ENCODE measurements at places on chromosomes 2 and 18. TPM values are rescaled to one million over a fixed set of nuclear protein-coding genes. Genes with fewer than 3 reads are reported as not detected.

DNA sequence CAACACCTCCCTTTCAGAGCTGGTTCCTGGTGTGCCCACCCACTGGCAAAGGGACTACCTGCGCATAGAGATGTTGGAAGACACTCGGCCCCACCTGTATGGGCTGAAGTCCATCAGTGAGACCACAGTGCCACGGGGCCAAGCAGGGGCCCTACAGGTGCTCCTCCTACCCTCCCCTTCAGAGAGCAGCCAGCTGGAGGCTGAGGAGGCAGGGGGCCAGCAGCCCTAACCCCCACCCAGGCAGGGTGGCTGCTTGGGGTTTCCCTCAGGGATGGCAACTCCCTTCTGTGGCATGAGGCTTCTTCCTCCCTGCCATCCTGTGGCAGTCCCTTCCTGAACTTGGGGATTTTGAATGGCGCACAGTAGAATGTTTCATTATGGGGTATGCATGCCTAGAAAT is 125.3 kb downstream of the NCK2 start:
- H3K36me3 ChIP-seq = no peaks in the 10 kb centered on the region
- H3K27ac ChIP-seq = no peak overlapping the region
- no peaks in the 10 kb centered on the region for H3K27me3 ChIP-seq
- H3K4me3 ChIP-seq = no peak overlapping the region
- H3K4me1 ChIP-seq = no peaks in the 10 kb centered on the region

GRCh38 chr2:62947403-62947802 is 103.2 kb upstream of the OTX1 start:
- no peaks in the 10 kb centered on the region for H3K4me1 ChIP-seq
- no peaks in the 10 kb centered on the region for H3K36me3 ChIP-seq
- H3K4me3 ChIP-seq = no peak overlapping the region
- no peaks in the 10 kb centered on the region for H3K27me3 ChIP-seq
- H3K27ac ChIP-seq = no peak overlapping the region

- no peaks in the 10 kb centered on the region for H3K27me3 ChIP-seq
- no peak overlapping the region for H3K4me3 ChIP-seq
- H3K27ac ChIP-seq = no peak overlapping the region
- H3K36me3 ChIP-seq = no peaks in the 10 kb centered on the region
- DNase-seq = no peak
- no peaks in the 10 kb centered on the region for H3K4me1 ChIP-seq
These were observed 253.4 kb downstream of the TMX3 start for GRCh38 chr18:68461481-68462018.

GRCh38 chr2:2735041-2735440 is 404.0 kb upstream of the MYT1L start:
- no peaks in the 10 kb centered on the region for H3K4me1 ChIP-seq
- no peaks in the 10 kb centered on the region for H3K27me3 ChIP-seq
- no peak overlapping the region for H3K27ac ChIP-seq
- H3K36me3 ChIP-seq = no peaks in the 10 kb centered on the region
- DNase-seq = no peak

- no peaks in the 10 kb centered on the region for H3K27me3 ChIP-seq
- H3K27ac ChIP-seq = no peak overlapping the region
- no peaks in the 10 kb centered on the region for H3K36me3 ChIP-seq
- no peak for DNase-seq
- H3K4me3 ChIP-seq = no peak overlapping the region
These were observed 78.8 kb upstream of the TTN start for GRCh38 chr2:178886006-178886405.

DNA sequence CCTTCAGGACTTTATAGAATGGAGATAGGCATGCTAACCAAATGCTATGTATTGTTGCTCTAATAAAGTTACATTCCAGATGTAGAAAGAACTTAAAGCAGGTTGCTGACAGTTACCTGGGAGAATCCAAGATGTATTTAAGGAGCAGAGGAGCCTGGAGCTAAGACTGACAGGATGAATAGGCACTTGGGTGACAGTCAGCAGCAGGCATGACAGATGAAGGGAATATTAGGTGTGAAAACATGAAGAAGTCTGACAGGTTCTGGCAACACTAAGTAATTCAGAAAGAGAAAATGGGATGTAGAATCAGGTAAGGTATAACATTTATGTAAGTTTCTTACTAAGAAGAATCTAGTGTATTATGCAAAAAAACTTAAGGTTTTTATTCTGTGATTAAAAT is 232.0 kb downstream of the DSC3 start:
- H3K27me3 ChIP-seq = no peaks in the 10 kb centered on the region
- H3K4me3 ChIP-seq = no peak overlapping the region
- no peaks in the 10 kb centered on the region for H3K4me1 ChIP-seq
- H3K27ac ChIP-seq = no peak overlapping the region

GRCh38 chr18:11689669-11690565 is 853 bp downstream of the GNAL start:
- no peaks in the 10 kb centered on the region for H3K27me3 ChIP-seq
- no peak for DNase-seq
- H3K36me3 ChIP-seq = no peaks in the 10 kb centered on the region
- peaks cover 6% of the 10 kb centered on the region for H3K4me1 ChIP-seq
- H3K27ac ChIP-seq = peak overlapping the region; percentile 63

- H3K4me1 ChIP-seq = peaks cover 76% of the 10 kb centered on the region
- DNase-seq = no peak
- peak overlapping the region; percentile 85 for H3K27ac ChIP-seq
- H3K36me3 ChIP-seq = no peaks in the 10 kb centered on the region
- H3K27me3 ChIP-seq = no peaks in the 10 kb centered on the region
These were observed 3.8 kb downstream of the DNMT3A start for GRCh38 chr2:25337891-25338290.

Gene RAD51AP2
- 0.22 TPM for total RNA-seq

DNA sequence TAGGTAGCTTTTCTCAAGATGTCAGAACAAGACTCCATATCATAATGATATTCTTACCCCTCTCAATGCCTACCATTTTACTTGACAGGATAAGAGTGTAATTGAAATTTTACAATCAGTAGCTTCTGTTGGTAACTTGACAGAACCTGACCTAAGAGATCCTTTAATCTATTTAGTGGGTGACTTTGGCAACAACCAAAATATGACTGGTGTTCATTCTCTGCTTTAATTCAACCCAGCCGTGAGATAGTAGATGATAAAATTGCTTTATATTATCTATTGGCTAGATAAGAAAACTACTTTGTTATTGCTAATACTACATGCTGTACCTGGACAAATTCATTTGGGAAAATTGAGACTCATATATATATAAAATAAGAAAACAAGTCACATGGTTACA is 770.2 kb upstream of the NXPH2 start:
- no peak overlapping the region for H3K27ac ChIP-seq
- no peaks in the 10 kb centered on the region for H3K36me3 ChIP-seq
- H3K4me3 ChIP-seq = no peak overlapping the region
- DNase-seq = no peak
- H3K27me3 ChIP-seq = no peaks in the 10 kb centered on the region
- H3K4me1 ChIP-seq = no peaks in the 10 kb centered on the region

- no peak for DNase-seq
- no peaks in the 10 kb centered on the region for H3K36me3 ChIP-seq
- no peak overlapping the region for H3K27ac ChIP-seq
- no peaks in the 10 kb centered on the region for H3K4me1 ChIP-seq
- no peaks in the 10 kb centered on the region for H3K27me3 ChIP-seq
These were observed 197.2 kb downstream of the MYO3B start for GRCh38 chr2:170375192-170375591.
